ENCODE measurements at places on chromosomes 6 and 20.

GRCh38 chr20:650281-650680 lies 2.7 kb downstream of the SRXN1 start:
- no peak overlapping the region for H3K4me3 ChIP-seq
- no peak for DNase-seq
- H3K36me3 ChIP-seq, result peaks cover 4% of the 10 kb centered on the region
- H3K27me3 ChIP-seq, result peaks cover 2% of the 10 kb centered on the region
- no peaks in the 10 kb centered on the region for H3K4me1 ChIP-seq

- H3K4me1 ChIP-seq, result no peaks in the 10 kb centered on the region
- H3K27me3 ChIP-seq, result no peaks in the 10 kb centered on the region
- no peak for DNase-seq
- H3K4me3 ChIP-seq, result no peak overlapping the region
Measured at GRCh38 chr20:47701612-47702011, 83.7 kb downstream of the SULF2 start.

GRCh38 chr6:18187701-18188100 lies 32.5 kb downstream of the KDM1B start:
- no peak for DNase-seq
- no peak overlapping the region for H3K27ac ChIP-seq
- no peaks in the 10 kb centered on the region for H3K36me3 ChIP-seq
- H3K4me3 ChIP-seq, result no peak overlapping the region
- H3K27me3 ChIP-seq, result no peaks in the 10 kb centered on the region
- H3K4me1 ChIP-seq, result no peaks in the 10 kb centered on the region

GRCh38 chr6:3699231-3699630 lies 52.3 kb downstream of the PXDC1 start:
- no peaks in the 10 kb centered on the region for H3K4me1 ChIP-seq
- no peaks in the 10 kb centered on the region for H3K27me3 ChIP-seq
- DNase-seq, result no peak
- no peak overlapping the region for H3K4me3 ChIP-seq
- H3K36me3 ChIP-seq, result no peaks in the 10 kb centered on the region
- no peak overlapping the region for H3K27ac ChIP-seq

DNA sequence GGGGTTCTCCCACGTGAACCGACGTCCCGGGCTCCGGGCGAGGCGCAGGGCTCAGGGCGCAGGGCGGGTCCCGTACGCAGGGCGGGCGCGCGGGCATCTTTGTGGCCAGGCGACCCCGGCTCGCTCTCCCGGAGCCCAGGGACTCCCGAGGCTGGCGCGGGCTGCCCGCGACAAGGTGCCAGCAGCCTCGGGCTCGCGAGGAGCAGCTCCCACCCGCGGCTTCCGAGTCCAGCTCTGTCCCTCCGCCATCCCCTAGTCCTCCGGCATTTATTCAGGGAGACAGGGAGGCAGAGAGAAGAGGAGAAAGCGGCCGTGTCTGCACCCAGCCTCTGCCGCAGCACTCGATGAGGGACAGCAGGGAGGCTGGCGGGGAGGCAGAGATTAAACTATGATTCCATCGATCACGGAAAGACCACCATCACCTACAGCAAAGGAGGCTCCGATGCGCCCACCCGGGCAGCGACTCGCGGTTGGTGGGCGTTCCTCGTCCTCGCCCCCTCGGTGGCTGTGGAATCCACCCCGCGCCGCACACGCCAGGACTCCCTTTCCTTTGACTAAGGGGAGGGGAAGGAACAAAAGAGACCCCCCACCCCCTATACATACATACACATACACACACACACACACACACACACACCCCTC lies 1.1 kb downstream of the RGS17 start:
- H3K4me1 ChIP-seq, result peaks cover 20% of the 10 kb centered on the region
- peak overlapping the region; percentile 43 for H3K4me3 ChIP-seq
- DNase-seq, result no peak
- H3K27ac ChIP-seq, result no peak overlapping the region
- no peaks in the 10 kb centered on the region for H3K36me3 ChIP-seq

GRCh38 chr20:8438748-8439147 lies 306.7 kb downstream of the PLCB1 start:
- H3K27me3 ChIP-seq, result no peaks in the 10 kb centered on the region
- H3K4me3 ChIP-seq, result no peak overlapping the region
- H3K27ac ChIP-seq, result no peak overlapping the region
- H3K4me1 ChIP-seq, result no peaks in the 10 kb centered on the region

DNA sequence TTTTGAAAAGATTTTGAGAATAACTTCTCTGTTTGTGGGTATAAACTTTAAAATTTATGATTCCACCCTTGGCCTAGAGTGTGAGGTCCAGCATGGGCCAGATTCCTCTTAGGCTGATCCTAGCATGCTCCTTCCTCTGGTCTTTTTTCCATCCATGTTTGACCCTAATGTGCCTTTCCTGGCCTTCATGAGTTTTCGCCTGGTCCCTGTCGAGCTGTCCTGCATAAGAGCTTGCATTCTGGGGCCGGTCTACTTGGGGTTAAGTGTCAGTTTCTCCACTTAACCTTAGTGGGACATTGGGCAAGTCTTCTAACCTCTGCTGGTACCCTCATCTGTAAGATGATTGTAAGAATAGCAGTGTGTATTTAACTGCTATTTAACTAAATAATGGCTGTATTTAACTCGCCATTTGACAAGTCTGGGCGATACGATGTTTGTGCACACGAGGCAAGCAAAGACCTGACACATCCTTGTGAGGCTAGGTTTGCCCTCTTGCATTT lies 40.7 kb upstream of the TAGAP start:
- no peaks in the 10 kb centered on the region for H3K27me3 ChIP-seq
- no peak for DNase-seq
- H3K27ac ChIP-seq, result no peak overlapping the region
- no peaks in the 10 kb centered on the region for H3K36me3 ChIP-seq
- peaks cover 2% of the 10 kb centered on the region for H3K4me1 ChIP-seq
